ENCODE measurements at places on chromosomes 13 and 19.
A peak's percentile ranks its signal among the peaks of the same experiment; 100 is the strongest.

DNA sequence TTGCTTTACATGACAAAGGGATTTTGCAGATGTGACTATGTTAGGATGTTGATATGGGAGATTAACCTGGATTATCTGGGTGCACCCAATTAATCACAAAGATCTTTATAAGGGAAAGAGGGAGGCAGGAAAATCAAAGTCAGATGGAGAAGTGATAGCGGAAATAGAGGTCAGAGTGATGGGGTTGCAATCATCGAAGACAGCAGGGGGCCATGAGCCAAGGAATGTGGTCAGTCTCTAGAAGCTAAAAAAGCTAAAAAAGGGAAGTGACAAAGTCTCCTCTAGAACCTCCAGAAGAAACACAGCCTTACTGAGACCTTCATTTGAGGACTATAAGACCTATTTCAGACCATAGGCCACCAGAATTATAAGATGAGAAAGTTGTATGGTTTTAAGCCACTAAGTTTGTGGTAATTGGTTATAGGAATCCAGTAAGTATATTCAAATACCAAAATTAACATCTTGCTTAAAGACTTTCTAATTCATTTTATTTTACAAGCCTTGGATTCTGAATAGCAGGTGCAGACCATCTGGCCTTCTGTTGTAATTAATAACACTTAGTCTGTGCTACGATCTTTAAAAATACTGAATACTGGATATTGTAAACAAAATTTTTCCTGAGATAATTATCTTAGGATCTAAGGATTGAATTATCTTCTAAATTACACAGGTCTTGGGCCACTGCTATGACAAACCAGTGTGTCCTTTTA, 493.4 kb upstream of the PCDH20 start:
- peak; percentile 54 for DNase-seq
- peaks cover 6% of the 10 kb centered on the region for H3K4me1 ChIP-seq
- no peak overlapping the region for H3K27ac ChIP-seq
- H3K36me3 ChIP-seq: no peaks in the 10 kb centered on the region
- H3K27me3 ChIP-seq: no peaks in the 10 kb centered on the region

- H3K27ac ChIP-seq: no peak overlapping the region
- no peak overlapping the region for H3K4me3 ChIP-seq
- no peaks in the 10 kb centered on the region for H3K27me3 ChIP-seq
- H3K36me3 ChIP-seq: no peaks in the 10 kb centered on the region
Observed at GRCh38 chr13:45086484-45086883, 33.8 kb upstream of the GTF2F2 start.

- peak overlapping the region; percentile 61 for H3K4me3 ChIP-seq
- H3K27me3 ChIP-seq: peaks cover 75% of the 10 kb centered on the region
- peak; percentile 62 for DNase-seq
- H3K4me1 ChIP-seq: peaks cover 48% of the 10 kb centered on the region
Observed at GRCh38 chr13:94710881-94711560, 1.3 kb downstream of the SOX21 start.

DNA sequence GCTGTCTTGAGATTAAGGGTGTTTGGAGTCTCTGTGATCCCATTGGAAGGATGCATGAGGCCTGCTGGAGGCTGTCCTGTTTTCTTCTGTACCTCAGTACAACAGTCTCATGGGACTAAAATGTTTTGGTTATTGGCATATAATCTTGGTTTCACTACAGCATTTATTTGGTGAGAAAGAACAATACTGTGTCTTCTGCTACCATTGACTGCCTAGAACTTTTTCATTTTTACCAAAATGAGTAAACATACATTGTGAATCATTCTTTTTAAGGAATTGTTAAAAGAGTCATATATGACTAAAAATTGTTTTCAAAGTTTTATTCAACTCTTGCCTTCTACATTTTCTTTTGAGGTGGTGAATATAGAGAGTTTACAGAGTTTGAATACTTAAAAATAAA, 459.8 kb downstream of the GPC6 start:
- H3K27ac ChIP-seq: no peak overlapping the region
- no peaks in the 10 kb centered on the region for H3K36me3 ChIP-seq
- no peak overlapping the region for H3K4me3 ChIP-seq
- no peak for DNase-seq
- no peaks in the 10 kb centered on the region for H3K27me3 ChIP-seq

- DNase-seq: no peak
- H3K4me1 ChIP-seq: peaks cover 7% of the 10 kb centered on the region
- no peaks in the 10 kb centered on the region for H3K36me3 ChIP-seq
- no peak overlapping the region for H3K4me3 ChIP-seq
- no peaks in the 10 kb centered on the region for H3K27me3 ChIP-seq
Observed at GRCh38 chr19:48950830-48951519, 3.7 kb upstream of the BAX start.

DNA sequence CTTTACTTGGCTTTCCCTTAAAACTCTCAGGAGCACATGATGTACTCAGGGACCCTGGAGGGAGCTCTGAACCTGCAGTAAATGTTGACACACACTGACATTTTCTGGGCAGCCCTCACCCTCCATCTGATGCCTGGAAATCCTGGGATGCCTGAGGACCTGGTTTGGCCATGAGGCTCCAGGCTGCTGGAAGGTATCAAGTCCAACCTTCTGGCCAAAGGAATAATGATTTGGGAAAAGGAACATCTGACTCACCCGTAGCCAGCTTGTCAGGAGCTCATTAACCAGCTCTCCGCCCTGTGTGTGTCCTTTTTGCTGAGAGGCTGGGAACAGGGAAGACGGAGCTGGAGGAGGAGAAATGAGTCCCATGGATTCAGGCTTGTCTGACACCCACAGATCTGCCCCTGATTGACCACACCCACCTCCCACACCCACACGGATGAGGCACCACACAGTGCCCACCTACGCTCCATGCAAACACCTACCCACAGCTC, 10.3 kb downstream of the ZNF558 start:
- no peak overlapping the region for H3K27ac ChIP-seq
- no peaks in the 10 kb centered on the region for H3K27me3 ChIP-seq
- no peak overlapping the region for H3K4me3 ChIP-seq
- H3K4me1 ChIP-seq: no peaks in the 10 kb centered on the region

DNA sequence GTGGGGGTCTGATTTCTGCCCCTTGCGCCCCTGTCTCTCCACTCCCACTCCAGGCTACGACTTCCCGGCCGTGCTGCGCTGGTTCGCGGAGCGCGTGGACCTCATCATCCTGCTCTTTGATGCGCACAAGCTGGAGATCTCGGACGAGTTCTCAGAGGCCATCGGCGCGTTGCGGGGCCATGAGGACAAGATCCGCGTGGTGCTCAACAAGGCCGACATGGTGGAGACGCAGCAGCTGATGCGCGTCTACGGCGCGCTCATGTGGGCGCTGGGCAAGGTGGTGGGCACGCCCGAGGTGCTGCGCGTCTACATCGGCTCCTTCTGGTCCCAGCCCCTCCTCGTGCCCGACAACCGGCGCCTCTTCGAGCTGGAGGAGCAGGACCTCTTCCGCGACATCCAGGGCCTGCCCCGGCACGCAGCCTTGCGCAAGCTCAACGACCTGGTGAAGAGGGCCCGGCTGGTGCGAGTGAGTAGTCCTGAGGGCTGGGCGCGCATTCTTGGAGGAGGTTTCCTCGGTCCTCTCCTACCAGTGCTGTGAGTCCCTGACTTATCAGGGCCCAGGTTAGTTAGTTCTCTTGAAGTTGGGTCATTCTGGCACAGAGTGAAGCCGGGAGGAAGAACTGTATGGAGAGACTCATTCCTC, 12.7 kb downstream of the EHD2 start:
- H3K27me3 ChIP-seq: no peaks in the 10 kb centered on the region
- H3K4me1 ChIP-seq: peaks cover 6% of the 10 kb centered on the region
- no peaks in the 10 kb centered on the region for H3K36me3 ChIP-seq
- no peak overlapping the region for H3K27ac ChIP-seq
- no peak overlapping the region for H3K4me3 ChIP-seq

DNA sequence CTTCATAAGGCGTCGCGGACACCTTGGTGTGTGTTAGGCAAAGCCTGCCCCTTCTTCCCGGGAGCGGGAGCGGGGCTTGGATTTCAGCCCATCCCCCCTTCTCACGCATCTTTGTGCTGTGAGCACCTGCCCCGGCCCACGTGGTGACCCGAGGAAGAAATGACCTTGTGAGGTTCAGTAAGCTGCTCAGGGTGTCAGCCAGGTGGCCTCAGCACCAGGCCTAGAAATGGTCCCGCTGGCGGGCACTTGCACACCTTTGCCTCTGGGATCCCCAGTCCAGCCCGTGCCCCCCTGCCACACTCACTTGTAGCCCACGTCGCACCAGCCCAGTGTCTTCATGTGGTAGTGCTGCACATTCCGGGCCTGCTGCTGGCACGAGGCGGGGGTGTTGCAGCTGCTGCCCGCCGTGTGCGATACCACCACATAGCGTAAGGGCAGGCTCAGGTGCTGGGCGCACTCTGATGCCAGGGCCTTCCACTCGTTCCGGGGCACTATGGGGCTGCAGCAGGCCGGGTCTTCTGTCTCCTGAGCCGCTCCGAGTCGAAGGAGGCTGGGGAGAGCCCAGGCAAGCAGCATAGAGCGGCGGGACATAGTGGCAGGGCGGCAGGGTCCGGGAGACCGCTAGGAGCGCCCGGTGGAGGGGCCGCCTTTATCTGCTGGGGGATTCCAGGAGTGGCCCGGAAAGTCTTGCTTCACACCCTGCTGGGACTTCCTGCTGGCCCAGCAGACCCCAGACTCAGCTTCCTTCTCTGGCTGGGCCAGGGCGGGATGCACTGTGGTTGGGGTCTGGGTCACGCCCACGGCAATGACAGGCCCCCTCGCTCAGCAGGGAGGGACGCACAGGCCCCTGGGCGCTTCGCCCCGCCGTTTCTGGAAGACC, at the start of gene PGLYRP1:
PGLYRP1 (minus strand) TSS at position 623 of the 880 bp plus-strand sequence; CDS start at position 591, 32 bp downstream.
- 0 out of 2 replicates have a peak within 1 kb of the TSS, but pooled peaks have one; percentile 13 for H3K4me3 ChIP-seq
- H3K36me3 ChIP-seq: no peaks in the 10 kb centered on the region
- H3K4me1 ChIP-seq: peaks cover 10% of the 10 kb centered on the region

- H3K4me1 ChIP-seq: no peaks in the 10 kb centered on the region
- no peak overlapping the region for H3K27ac ChIP-seq
- H3K27me3 ChIP-seq: no peaks in the 10 kb centered on the region
- H3K36me3 ChIP-seq: no peaks in the 10 kb centered on the region
Observed at GRCh38 chr19:10207026-10207425, 12.3 kb upstream of the DNMT1 start.

DNA sequence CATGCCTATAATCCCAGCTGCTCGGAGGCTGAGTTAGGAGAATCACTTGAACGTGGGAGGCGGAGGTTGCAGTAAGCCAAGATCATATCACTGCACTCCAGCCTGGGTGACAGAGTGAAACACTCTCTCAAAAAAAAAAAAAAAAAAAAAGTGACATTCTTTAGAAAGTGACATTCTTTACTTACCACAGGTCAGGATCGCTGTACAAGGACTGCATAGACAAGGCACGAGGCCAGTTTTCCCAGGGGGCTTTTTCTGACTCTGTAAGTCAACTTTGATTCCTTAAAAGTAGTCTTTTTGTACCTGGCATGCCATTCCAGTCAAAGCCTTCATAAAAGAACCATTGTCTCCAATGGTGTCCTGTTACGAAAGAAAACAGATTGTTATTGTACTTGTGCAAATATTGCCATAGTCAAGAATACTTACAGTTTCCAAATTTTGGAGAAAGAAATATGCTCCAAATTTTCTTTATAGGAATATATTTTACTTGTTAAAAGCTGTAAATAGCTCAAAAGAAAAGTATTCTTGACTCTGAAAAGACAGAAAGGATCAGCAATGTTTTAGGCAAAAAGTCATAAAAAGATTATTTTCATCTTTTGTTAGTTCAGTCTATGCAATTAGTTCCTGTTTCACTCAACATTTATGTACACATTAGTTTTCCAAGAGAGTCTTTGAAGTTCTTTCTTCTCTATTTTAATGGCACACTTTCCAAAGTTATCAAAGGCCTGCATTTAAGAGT, 39.3 kb downstream of the CEACAM1 start:
- H3K27ac ChIP-seq: no peak overlapping the region
- peaks cover 9% of the 10 kb centered on the region for H3K4me1 ChIP-seq
- H3K4me3 ChIP-seq: no peak overlapping the region
- H3K36me3 ChIP-seq: no peaks in the 10 kb centered on the region
- no peak for DNase-seq

- H3K27ac ChIP-seq: no peak overlapping the region
- no peaks in the 10 kb centered on the region for H3K36me3 ChIP-seq
- H3K27me3 ChIP-seq: 0 out of 2 replicates have a peak, but pooled peaks cover 4% of the 10 kb centered on the region
Observed at GRCh38 chr13:112967686-112968379, 1.2 kb upstream of the MCF2L start.

GRCh38 chr19:17948931-17949930, 16.4 kb downstream of the CCDC124 start:
- peaks cover 57% of the 10 kb centered on the region for H3K27me3 ChIP-seq
- DNase-seq: no peak
- peaks cover 35% of the 10 kb centered on the region for H3K4me1 ChIP-seq
- no peak overlapping the region for H3K27ac ChIP-seq
- H3K36me3 ChIP-seq: no peaks in the 10 kb centered on the region
- peak overlapping the region; percentile 72 for H3K4me3 ChIP-seq

- DNase-seq: no peak
- no peaks in the 10 kb centered on the region for H3K4me1 ChIP-seq
- no peaks in the 10 kb centered on the region for H3K27me3 ChIP-seq
- no peak overlapping the region for H3K4me3 ChIP-seq
Observed at GRCh38 chr13:68676513-68677115, 1431.0 kb upstream of the ATXN8OS start.

DNA sequence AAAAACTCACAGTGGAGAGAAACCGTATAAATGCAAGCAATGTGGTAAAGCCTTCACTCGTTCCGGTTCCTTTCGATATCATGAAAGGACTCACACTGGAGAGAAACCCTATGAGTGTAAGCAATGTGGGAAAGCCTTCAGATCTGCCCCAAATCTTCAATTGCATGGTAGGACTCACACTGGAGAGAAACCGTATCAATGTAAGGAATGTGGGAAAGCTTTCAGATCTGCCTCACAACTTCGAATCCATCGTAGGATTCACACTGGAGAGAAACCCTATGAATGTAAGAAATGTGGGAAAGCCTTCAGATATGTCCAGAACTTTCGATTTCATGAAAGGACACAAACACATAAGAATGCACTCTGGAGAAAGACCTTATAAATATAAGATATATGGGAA, 19.4 kb upstream of the ZNF69 start:
- DNase-seq: no peak
- no peaks in the 10 kb centered on the region for H3K27me3 ChIP-seq
- H3K36me3 ChIP-seq: peaks cover 35% of the 10 kb centered on the region
- no peaks in the 10 kb centered on the region for H3K4me1 ChIP-seq
- no peak overlapping the region for H3K27ac ChIP-seq

DNA sequence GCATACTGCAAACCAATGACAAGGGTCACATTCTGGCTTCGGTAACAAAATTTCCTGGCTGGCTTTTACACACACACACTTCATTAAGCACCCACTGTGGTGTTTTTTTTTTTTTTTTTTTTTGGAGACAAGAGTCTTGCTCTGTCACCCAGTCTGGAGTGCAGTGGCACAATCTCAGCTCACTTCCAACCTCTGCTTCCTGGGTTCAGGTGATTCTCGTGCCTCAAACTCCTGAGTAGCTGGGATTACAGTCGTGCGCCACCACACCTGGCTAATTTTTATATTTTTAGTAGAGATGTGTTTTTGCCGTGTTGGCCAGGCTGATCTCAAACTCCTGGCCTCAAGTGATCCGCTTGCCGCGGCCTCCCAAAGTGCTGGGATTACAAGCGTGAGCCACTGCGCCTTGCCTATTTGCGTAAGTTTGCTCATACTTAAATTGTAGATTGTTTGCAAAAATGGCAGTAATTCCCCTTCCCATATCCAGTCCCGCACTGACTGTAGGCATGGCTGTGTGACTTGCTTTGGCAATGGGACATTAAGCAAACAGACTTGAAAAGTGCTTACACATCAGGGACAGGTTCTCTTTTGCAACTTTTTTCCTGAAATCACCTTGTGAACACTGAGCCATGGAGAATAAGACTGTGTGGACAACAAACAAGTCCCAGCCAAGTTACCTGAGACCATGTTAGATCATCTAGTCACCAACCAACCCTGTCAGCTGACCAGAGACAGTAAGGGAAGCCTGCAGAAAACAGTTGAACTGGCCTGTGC, 42.1 kb upstream of the EBPL start:
- H3K4me1 ChIP-seq: no peaks in the 10 kb centered on the region
- no peak for DNase-seq
- H3K27me3 ChIP-seq: no peaks in the 10 kb centered on the region
- H3K4me3 ChIP-seq: no peak overlapping the region

Data from GM23338 (cell line).